OCI-M1 (cell line): ENCODE measurements at places on chromosomes 12 and 14.
A peak's percentile ranks its signal among the peaks of the same experiment; 100 is the strongest.

DNA sequence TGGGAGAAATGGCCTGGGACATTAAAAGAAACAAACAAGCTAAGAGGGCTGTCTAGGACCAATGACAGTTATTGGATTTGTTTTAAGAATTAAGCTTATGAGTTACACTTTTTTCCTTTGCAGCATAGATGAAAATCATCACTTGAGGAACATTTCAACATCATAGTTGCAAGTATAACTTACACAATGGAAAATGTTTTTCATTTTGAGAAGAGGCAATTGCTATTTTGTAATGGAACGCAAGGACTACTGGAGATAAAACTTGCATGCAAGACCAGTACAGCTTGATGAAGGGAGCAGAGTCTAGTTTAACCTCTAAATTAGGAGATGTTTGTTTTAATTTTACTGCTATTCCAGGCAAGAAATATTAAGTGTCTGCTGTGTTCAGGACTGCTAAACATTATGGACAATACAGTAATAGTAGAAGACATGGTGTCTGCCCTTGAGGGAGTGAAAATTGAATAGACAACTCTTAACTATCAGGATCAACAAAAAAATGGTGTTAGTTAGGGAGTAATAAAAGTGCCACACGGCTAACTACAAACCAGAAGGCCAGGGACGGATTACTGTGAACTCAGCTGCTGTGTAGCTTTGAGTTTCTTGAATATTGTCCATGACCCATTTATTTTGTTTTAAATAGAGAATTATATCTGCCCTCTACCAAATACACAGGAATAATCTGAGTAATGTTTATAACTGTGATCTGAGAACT lies 374.5 kb downstream of the RAD51B start:
- DNase-seq: no peak

DNA sequence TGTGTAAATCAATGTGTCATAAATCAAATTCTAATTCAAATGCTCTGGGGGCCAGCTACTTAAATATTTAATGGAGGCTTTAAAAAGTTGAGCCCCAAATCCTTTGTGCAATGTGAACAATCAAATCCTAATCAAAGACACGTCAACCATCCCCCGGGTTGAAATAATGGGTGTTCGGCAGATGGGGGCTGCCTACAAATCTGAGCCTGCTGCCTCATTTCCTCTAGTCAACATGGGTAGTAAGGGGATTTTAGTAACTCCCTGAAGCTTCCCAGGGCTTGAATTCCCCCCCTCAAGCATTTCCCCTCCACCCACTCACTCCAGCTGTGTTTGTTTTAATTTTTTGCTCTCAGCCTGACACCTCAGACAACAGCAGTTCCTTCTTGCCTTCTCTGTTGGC lies 37.8 kb downstream of the SRRM4 start:
- DNase-seq: no peak

GRCh38 chr12:21725731-21726130 lies 48.8 kb downstream of the KCNJ8 start:
- no peak for DNase-seq

DNA sequence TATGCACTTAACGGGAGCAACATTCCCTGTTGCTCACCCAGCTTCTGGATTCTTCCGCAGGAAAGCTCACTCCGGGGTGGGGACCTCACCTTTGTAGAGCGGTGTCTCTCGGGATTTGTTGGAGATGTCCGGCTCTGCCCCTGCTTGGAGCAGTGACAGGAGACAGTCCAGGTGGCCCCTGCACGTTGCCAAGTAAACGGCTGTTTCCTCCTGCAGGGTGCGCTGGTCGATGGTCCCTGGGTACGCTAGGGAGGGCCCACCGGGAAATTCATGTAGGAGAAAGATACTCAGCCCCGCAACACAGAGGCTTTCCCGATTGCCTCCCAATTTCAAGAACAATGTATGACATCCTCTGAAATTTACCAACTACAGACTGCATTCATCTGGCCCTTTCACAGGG lies 23.1 kb downstream of the ASB2 start:
- no peak for DNase-seq

- DNase-seq: no peak
Observed at GRCh38 chr14:105220699-105221597, 27.4 kb upstream of the BTBD6 start.

DNA sequence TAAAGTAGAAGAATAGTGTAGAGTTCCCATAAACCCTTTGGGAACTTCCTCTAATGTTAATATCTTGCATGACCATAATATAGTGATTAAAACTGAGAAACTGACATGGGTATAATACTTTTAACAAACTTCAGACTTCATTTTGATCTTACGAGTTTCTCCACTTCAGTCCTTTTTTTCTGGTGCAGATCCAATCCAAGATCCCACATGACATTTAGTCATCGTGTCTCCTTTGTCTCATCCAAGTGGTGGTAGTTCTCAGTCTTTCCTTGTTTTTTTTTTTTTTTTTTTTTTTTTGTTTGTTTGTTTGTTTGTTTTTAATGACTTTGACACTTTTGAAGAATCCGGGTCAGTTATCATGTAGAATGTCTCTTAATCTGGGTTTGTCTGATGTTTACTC lies 179.2 kb downstream of the CACNA1C start:
- DNase-seq: no peak

- DNase-seq: no peak
Observed at GRCh38 chr14:76638841-76639240, 122.4 kb upstream of the VASH1 start.

GRCh38 chr14:22753586-22753985 lies 12.9 kb upstream of the OXA1L start:
- no peak for DNase-seq

- no peak for DNase-seq
Observed at GRCh38 chr14:100607611-100607956, 20.4 kb upstream of the BEGAIN start.

DNA sequence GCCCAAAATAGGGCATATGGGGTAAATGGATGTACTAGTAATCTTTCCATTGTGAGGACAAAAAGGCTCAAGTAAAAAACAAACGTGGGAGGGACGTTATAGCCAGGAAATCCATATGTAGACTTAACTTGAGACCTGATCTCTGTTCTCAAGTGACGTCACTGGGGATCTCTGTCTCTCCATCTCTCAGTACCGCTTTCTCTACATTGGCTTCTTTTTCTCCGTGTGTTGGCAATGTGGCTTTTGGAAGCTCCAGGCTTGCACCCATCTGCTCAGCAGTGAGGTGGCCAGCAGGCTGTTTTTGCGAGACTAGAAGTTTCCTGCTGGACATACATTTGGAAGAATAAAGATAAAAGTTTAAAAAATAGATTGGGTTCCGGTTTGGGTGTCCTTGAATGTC lies 66.0 kb upstream of the NRXN3 start:
- no peak for DNase-seq

- no peak for DNase-seq
Observed at GRCh38 chr12:3224530-3224903, 147.3 kb downstream of the TSPAN9 start.

DNA sequence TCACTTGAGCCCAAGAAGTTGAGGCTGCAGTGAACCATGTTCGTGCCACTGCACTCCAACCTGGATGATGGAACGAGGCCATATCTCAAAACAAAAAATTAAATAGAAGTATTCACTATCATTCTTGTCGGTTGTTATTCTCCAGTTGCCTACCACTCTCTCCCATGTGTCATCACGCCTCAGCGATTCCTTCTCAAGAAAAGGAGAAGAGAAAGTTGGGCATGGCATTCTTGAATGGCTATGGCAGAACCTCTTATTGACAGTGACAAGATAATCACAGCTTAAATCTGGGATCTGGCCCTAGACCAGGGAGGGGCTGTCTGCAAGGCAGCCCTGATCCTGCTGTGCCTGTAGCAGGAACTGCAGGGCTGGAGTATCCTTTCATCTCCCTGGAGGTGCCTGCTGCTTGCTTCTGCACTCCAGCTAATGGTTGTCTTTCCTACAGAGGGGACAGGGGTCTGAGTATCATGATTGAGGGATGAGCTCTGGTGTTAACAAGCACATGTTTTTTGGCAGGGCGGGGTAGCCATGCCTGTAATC lies 12.8 kb upstream of the MLEC start:
- DNase-seq: no peak

DNA sequence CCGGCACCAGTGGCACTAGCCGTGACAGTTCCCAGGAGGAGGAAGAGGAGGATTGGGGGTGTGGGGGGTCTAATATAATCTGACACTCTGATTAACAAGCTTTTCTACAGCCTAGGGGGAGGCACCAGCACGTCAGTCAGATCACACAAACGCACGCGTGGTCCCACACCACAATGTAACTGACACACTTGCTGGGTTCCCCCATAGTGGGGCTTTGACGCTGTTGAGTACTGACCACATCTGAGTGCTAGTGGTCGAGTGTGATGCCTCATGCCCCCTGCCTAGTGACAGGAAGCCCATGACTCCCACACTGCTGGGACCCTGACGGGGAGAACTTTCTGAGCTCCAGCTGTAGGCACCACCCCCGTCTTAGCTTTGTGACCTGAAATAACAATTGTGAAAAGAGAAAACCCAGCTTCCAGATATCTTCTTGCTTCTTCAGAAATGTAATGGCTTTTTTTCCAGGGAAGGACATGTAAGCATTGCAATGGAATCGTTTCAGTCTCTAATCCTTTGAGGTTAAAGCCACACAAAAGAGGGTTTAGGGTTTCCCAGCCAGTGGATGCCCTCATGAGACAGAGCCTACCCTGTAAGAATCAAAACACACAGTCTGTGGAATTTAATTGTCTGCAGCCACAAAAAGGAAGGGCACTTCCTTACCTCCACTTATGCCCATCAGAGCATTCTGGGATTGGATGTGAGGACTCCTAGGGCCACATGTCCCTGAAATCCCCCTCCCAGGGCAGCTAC lies 183.9 kb downstream of the PIWIL1 start:
- DNase-seq: no peak

GRCh38 chr12:93315385-93315906 lies 62.3 kb upstream of the NUDT4 start:
- no peak for DNase-seq

DNA sequence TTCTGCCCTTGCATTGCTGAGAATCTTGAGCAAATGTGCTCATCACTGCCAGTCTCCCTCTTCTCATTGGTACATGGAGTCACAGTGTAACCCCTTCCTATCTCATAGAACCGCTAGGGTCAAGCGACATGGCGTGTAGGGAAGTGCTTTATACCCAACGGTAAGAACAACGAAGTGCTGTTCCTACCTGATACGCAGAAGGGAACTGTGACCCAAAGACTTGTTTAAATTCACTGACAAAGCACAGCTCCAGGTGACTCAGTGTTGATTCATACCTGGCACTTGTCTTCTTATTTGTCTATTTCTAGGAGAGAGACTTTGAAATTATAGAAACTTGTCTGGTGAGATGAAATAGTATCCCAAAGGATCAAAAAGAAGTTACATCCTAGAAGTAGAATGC lies 53.7 kb downstream of the FBXL14 start:
- DNase-seq: no peak

GRCh38 chr14:44778604-44779003 lies 183.1 kb downstream of the KLHL28 start:
- DNase-seq: peak; percentile 76

DNA sequence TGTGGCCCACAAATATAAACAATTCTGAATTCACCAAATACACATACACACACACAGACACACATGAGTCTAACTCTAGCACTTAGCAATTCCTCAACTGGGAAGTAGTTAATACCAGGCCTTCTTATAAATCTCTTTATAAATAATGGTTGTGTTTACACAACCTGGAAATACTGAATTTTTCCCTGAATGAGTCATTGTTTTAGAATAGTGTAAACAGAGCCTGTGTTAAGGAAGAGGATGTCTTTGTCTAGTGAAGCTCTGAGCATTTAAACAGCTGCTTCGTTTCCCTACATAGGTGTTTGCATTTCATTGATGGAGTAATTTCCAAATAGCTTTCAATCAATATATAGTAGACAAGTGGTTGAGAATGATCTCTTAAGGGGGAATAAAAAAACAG lies 218.8 kb downstream of the BTG1 start:
- DNase-seq: no peak

- peak; percentile 80 for DNase-seq
Observed at GRCh38 chr12:46373301-46374296, 1.0 kb upstream of the SLC38A2 start.

DNA sequence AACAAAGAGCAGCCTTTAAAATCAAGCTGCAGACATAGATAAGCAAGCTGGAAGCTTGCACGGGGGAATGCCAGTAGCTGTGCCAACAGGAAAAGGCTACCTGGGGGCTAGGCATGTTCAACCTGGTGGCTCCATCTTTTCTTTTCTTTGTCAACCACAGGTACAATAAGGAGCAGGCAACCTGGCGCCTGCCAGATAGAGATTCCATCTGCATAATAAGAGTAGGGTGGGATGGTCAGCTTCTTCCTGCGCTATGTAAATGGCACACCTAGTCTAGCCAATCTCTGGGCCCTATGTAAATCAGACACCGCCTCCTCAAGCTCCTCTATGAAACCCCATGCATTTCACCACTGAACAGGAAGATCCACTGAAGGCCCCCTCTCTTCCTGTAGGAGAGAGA lies 87.4 kb upstream of the PKP2 start:
- peak; percentile 78 for DNase-seq

DNA sequence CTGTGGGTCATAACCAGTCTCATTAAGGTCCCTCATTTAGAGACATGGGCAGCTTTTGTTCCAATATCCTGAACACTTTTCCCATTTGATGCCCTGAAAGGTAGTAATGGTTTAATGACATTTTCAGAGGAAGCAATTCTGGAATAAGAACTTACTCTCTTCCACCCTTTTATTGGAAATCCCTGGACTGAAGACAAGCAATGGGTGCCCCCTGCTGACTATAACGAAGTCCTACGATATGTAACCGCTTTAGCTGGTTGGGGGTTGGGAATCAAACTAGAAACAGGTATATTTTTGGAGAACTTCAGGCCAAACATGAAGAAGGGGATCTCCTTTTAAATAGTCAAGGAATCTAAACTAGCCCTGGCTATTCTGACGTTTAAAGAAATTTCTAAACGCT lies 20.5 kb downstream of the SARNP start:
- DNase-seq: peak; percentile 76

GRCh38 chr12:103495469-103496456 lies at the start of gene C12orf42:
Gene C12orf42 (minus strand): TSS chr12:103495968. CDS start chr12:103478426, 17,542 bp downstream.
- DNase-seq: no peak

DNA sequence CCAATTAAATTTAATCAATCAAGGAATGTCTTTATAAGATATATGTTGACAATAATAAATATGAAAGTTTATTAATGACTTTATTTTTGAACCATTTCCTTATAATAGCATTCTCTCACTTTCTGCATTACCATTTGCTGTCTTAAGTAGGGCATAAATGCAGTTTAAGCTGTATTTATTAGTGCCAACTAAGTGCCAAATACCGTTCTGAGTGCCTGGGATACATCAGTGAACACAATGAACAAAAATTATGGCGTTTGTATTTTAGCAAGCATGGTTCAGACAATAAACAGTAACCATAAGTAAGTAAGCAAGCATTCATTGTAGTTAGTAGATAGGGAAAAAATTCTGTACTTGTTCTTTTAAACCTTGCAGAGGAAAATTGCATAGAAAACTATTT lies 145.8 kb downstream of the FUT8 start:
- no peak for DNase-seq

- no peak for DNase-seq
Observed at GRCh38 chr12:51484119-51484518, 59.5 kb downstream of the SLC4A8 start.
